ENCODE measurements at places on chromosomes 2 and 18.

DNA sequence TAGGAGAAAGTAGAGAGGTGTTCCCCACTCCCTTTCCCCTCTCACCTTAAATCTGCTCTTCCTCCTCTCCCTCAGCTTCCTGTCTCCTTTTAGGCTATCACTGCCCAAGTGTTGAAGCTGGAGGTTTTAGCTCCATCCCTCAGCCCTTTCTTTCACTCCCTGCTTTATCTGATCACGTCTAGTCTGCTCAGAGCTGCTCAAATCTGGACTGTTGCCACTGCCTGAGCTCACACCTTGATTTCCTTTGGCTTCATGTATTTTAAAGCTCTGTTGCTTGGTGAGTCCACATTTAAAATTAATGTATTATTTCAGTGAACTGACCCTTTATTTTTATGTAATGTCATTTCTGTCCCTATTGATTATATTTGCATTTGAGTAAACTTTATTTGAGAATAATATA, 236.6 kb downstream of the PTGR3 start:
- DNase-seq = no peak

GRCh38 chr18:63119647-63120046, 199.9 kb downstream of the BCL2 start:
- DNase-seq = no peak

GRCh38 chr2:23215016-23215415, 170.0 kb upstream of the KLHL29 start:
- DNase-seq = no peak

- no peak for DNase-seq
Observed at GRCh38 chr18:9663377-9663776, 44.7 kb upstream of the RAB31 start.

- DNase-seq = no peak
Observed at GRCh38 chr2:109456776-109457175, 157.0 kb downstream of the SEPTIN10 start.

GRCh38 chr2:191636586-191636985, 41.4 kb upstream of the NABP1 start:
- DNase-seq = no peak

GRCh38 chr2:144508172-144508851, 11.6 kb downstream of the ZEB2 start:
- no peak for DNase-seq

- no peak for DNase-seq
Observed at GRCh38 chr2:144358374-144358964, 161.4 kb downstream of the ZEB2 start.

GRCh38 chr18:26233208-26233607, 7.0 kb downstream of the TAF4B start:
- no peak for DNase-seq

GRCh38 chr2:26522325-26522724, 44.4 kb upstream of the OTOF start:
- DNase-seq = no peak

- DNase-seq = no peak
Observed at GRCh38 chr2:209236377-209236776, 187.5 kb upstream of the MAP2 start.

GRCh38 chr2:14385043-14385442, 247.5 kb upstream of the LRATD1 start:
- DNase-seq = no peak

GRCh38 chr2:26465266-26465925, 12.5 kb downstream of the OTOF start:
- no peak for DNase-seq

- DNase-seq = no peak
Observed at GRCh38 chr2:212237350-212238095, 301.1 kb downstream of the ERBB4 start.

DNA sequence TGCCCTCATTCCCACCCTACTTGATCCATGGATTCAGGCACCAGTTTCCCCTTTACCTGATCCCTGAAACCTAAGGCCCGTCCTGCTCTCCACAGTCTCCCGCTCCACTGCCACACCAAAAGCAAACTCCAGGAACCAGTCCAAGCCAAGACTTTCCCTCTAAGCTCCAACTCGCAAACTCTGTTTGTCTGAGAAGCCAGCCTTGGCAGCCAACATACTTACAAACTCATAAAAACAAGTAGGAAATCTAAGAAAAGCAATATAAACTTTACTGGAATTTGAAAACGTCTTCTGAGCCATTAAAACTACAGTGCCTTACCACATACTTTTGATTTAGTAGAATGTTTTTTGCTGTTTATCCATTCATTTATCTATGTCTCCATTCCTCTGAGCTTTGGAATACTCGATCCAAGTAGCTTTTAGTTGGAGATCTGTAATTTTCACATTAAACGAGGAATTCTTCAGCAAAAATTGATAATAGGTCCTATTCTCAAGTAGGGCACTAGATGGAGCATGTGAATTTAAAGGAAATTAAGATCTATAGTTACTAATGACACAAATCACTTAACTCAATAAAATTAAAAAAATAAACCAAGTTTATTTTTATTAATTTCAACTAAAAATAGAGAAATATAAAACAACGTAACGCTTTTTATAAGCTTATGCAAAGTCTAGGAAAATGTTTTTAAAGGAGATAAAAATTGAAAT, 199.7 kb downstream of the MYO3B start:
- no peak for DNase-seq

DNA sequence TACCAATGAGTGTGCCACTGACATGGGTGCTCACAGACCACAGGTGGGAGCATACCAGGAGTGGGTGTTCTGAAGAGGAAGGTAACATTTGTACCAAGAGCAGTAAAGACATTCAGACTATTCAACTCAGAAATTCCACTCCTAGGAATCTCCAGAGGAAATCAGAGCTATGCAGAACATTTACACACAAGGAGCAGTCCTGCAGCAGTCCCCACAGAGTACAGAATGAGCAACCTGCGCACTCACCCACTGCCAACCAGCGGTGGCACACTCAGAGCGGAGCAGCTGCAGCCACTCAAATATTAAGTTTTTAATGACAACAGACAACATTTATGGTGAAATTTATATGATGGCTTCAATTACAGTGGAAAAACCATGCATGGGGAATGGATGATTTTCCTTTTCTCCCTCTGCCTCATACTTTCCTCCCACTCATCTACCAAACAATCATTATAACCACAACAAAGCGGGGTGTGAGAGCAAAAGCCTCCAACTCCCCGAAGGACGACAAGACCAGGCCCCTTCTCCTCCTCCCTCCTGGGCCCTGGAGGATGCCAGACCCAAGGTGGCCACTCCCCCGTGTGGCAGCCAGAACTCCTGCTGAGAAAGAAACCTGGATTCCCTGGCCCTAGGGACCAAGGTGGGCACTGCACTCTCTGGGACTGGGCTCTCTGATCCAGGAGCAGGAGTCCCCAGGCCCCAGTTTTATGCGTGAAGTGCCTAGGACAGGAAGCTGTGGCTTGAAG, 5.4 kb downstream of the HS6ST1 start:
- DNase-seq = no peak

- no peak for DNase-seq
Observed at GRCh38 chr2:97766567-97766966, 53.2 kb downstream of the ZAP70 start.

DNA sequence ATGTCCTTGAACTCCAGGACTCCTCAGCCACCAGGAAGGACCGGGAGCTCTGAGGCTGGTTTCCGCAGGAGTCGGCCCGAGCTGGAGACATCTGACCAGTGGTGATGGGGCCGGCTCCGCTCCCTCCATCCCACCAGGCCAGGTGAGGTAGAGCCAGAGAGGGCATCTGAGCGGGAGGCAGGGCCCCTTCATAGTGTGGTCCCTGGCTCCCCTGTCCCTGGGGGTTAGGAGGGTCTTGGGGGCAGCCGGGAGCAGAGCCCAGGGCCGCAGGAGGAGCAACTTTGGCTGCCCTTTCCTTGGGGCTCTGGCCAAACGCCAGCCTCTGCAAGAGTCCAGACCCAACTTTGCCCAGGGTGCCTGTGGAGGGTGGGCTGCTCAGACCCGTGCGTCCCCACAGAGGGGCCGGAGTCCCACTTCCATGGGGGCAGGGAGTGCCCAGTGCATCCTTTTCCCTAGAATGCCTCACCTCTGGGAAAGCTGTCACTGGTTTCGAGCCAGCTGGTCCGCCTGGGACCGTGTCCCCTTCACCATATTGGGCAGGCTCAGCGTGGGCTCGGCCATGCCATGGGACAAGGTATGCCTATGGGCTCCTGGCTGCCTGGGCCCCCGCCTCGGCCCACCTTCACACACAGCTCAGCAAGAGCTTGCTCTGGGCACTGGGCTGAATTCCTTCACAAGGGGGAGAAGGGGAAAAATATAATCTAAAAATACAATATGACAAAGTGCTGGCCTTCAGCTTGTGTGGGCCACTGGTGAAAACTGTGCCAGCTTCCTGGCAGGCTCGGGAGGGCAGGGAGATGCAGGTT, 148.6 kb downstream of the TWIST2 start:
- DNase-seq = no peak

DNA sequence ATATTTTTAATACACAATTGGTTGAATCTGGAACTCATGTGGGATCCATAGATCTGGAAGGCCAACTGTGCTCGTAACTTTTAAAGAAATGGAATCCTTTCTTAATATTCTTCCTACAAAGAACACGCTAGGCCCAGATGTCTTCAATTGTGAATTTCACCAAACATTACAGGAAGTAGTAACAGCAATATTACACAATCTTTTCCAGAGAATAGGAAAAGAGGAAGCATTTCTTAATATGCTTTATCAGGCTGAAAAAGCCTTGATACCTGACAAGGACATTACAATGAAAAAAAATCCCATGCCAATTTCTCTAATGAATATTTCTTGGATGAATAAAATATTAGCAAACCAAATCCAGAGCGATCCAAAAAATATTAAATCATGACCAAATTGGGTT, 80.3 kb upstream of the HAAO start:
- no peak for DNase-seq
